T-helper 17 cell (primary cell): ENCODE measurements at places on chromosomes 5 and 9.

GRCh38 chr5:143431789-143432188 is 28.3 kb upstream of the NR3C1 start:
- no peak for DNase-seq

GRCh38 chr5:68533571-68534084 is 318.1 kb downstream of the PIK3R1 start:
- no peak for DNase-seq

DNA sequence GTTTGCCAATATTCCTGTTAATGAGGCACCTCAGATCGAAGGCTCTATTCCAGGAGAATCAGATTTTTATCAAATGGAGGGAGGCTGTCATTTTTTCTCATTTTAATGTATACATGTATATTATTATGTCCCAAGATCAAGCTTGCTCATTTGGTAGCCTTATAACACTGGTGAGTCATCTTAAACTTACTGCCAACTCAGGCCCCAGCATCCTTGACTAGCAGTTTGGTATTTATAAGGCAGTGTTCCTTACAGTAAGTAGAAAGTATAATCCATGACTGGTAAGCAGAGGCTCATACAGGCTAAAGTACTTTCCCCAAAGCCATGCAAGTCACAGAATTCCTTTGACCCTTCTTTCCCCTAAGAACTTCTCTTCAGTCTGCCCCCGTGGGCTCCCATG is 90.7 kb upstream of the NR3C1 start:
- no peak for DNase-seq

- no peak for DNase-seq
Measured at GRCh38 chr5:65796751-65797316, 74.8 kb downstream of the NLN start.

- DNase-seq = no peak
Measured at GRCh38 chr9:29126783-29127182, 1553.5 kb upstream of the C9orf72 start.

- no peak for DNase-seq
Measured at GRCh38 chr5:37015795-37016666, 139.5 kb downstream of the NIPBL start.

- DNase-seq = no peak
Measured at GRCh38 chr5:68745448-68745847, 348.4 kb upstream of the SLC30A5 start.

GRCh38 chr5:30765227-30765626 is 428.3 kb upstream of the CDH6 start:
- DNase-seq = no peak

GRCh38 chr5:36880761-36881160 is 4.2 kb downstream of the NIPBL start:
- no peak for DNase-seq

GRCh38 chr5:140220032-140220697 is 45.2 kb downstream of the CYSTM1 start:
- no peak for DNase-seq

- no peak for DNase-seq
Measured at GRCh38 chr5:100175346-100175745, 359.8 kb upstream of the FAM174A start.

GRCh38 chr5:119323601-119324000 is 32.2 kb upstream of the TNFAIP8 start:
- no peak for DNase-seq

DNA sequence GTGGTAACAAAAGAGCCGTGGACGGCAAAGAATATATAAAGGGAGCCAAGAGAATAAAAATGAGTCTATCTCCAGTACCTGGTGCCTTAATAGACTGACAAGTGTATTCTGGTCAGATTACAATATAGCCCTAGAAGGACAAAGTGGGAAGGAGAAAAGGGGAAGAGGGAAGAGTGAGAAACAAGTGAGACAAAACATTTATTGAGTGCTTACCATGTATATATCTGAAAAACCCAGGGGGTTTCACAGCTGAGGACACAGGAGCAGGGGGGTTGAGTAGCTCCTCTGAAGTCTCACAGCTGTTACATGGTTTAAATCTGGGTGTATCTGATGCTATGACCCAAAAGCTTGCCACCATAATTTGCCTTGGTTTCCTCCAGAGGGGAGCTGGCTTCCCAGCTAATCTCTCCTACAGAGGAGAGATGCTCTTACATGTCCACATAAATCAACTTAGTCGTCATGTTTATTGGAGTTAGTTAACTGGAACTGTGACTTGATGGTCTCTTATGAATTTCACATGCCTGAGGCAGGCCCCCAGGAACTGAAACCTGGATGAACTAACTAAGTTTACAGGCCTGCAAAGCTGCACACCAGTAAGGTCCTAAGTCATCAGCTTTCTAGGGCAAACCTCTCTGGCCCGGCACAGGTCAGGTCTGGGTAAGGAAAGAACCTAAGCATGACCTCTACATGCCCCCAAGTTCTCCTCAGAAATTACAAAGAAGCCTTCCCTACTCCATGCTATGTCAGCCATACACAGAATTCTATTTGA is 15.5 kb downstream of the SIL1 start:
- no peak for DNase-seq

DNA sequence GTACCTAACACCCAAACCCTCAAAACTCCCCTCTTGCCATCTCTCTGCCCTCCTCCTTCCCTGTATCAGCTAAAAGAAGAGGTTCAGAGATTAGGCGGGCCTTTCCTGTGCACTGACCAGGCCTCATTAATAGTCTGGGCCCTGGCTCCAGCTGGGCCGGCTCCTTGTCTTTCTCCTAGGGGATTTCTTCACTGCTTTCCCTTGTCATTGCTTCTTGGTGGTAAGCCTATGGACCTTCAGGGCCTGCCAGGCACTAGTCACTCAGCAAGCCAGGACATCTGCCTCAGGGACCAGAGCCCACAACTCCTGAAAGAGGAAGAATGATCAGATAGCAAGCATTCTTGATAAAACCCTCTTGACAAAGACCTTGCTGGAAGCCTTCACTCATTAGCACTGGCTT is 50.9 kb downstream of the MRRF start:
- DNase-seq = no peak

DNA sequence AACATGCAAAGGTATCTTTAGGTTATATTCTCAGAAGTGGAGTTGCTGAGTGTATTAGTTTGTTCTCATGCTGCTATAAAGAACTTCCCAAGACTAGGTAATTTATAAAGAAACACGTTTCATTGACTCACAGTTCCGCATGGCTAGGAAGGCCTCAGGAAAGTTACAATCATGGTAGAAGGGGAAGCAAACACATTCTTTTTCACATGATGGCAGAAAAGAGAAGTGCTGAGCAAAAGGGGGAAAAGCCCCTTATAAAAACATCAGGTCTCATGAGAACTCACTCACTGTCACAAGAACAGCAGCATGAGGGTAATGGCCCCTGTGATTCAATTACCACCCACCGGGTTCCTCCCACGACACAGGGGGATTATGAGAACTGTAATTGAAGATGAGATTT is 163.6 kb upstream of the PRLR start:
- no peak for DNase-seq

- no peak for DNase-seq
Measured at GRCh38 chr5:141547488-141547887, 58.6 kb downstream of the PCDHGC5 start.

DNA sequence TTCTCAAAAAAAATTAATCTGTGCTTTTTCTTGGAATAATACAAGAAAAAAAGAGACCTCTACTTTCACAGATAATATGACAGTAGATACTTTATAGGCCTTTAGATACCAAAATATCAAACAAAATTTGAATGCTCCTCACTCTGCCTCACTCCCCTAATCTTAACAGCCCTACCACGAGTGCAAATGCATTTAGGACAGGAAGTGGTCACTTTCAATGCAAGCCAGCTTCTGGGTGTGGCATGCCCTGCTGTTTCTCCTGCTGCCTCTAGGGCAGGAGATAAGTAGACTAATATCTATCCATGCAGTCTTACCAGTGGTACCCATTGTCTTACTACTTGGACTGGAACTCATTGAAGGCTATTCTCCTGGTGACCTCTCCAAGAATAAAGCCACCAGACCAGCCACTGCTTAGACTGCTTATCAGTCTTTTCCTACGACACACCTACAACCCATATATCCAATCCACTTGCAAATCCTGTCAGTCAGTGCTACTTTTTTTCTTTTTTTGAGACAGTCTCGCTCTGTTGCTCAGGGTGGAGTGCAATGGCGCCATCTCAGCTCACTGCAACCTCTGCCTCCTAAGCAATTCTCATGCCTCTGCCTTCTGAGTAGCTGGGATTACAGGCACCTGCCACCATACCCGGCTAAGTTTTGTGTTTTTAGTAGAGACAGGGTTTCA is 23.0 kb downstream of the FRRS1L start:
- DNase-seq = no peak

DNA sequence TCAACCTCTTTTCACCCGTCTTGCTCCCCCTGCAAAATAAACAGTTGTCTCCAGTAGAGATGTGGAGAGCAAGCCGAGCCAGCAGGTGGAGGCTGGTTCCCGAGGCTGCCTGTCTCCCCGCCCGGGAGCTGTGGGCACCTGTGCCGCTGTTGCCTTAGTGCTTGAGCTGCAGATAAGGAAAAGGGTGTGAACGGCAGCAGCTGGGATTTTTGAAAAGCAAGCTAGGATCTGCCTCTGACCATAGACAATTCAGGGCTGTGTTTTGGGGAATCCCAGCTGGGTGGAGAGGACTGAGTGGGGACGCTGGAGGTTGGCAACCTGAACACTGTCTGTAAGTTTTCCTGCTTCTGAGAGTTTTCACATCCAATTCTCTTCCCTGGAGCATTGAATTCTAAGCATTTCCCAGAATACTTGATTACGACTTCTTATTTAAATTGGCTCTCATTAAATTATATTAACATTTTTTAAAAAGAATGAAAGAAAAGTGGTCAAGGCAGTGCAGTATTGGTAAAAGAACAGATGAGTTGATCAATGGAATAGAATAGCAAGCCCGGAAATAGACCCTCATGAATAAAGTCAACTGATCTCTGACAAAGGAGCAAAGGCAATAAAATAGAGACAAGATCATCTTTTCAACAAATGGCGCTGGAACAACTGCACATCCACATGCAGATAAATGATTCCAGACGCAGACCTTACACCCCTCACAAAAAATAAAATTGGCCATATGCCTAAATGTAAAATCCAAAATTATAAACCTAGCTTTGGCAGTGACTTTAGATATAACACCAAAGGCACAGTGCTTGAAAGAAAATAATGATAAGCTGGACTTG is 9.7 kb downstream of the WNK2 start:
- no peak for DNase-seq

- DNase-seq = no peak
Measured at GRCh38 chr5:137727623-137728022, 8.3 kb downstream of the KLHL3 start.
